ENCODE measurements at places on chromosomes 3 and 15.
A peak's percentile ranks its signal among the peaks of the same experiment; 100 is the strongest.

GRCh38 chr3:104556372-104557078 lies 810.2 kb upstream of the ALCAM start:
- DNase-seq, result no peak

GRCh38 chr3:164155400-164155799 lies 922.9 kb downstream of the SI start:
- DNase-seq, result no peak

GRCh38 chr15:89912674-89913396 lies at the start of gene ARPIN:
TSS of gene ARPIN (minus strand) at chr15:89912952. CDS start at chr15:89912835, 117 bp downstream.
- DNase-seq, result no peak

DNA sequence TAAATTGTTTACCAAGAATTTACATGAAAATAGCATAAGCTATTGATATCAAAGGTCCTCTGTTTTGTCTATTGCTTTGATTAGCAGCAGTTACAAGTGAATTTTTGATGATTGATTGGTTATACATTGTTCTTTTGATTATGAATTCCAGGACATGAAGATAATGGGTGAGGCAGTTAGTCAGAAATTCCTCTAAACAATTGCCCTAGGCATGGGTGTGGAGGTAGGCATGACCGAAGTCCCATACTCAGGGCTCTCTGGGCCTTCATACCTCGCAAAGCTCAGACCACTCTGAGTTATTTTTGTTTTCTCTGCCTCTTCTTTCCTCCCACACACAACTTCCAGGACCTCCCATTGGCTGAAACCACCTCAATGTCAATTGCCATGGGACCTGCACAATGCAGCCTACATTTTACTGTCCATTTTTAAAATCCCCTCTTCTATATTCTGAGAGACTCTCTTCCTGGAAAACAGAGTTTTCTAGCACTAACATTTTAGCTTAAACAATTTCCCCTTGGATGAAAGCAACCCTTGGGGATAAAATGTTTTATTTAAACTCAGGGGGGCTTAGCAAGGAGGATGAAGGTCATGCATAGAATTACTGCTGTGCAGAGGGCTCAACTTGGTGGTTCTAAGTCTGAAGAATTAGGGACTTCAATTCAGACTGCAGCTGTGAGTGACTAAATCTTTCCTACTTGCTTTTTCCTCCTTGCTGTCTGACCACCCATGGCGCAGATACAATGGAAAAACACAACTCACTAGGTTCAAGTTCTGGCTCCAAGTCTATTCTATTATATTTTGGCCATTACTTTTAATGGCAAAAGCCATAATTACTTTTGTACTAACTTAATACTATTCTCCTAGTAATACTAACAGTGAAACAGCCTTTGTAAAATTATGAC lies 594.8 kb downstream of the NTRK3 start:
- DNase-seq, result no peak

GRCh38 chr15:27017168-27017809 lies 46.3 kb downstream of the GABRG3 start:
- DNase-seq, result peak; percentile 20

DNA sequence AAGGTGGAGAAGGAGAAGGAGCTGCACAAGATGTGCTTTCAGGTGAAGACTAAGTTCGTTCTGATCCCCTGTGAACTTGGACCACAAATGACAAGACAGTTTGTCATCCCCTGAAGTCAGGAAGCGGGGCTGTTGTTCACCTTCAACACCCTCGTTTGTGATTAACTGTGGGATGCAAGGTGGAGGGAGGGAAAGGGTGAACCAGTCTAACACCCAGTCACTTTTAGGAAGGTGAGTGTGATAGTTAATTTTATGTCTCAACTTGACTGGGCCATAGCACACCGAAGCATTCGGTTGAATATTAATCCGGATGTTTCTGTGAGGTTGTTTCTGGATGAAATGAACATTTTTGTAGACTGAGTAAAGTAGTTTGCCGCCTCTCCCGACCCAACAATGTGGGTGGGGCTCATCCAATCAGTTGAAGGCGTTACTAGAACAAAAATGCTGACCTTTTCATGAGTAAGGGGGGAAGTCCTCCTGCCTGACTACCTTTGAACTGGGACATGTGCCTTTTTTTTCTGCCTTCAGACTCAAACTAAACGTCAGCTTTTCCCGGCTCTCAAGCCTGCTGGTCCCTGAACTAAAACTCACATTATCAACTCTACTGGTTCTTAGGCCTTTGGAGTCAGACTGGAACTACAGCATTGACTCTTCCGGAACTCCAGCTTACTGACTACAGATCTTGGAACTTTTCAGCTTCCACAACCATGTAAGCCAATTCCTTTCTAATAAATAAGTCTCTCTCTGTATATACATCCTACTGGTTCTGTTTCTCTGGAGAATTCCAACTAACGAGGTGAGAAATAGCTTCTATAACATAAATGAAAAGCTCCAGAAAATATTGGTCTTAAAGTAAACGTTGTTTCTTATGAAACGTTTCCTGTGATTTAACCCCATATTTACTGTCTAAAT lies 264.0 kb upstream of the SLITRK3 start:
- no peak for DNase-seq

- DNase-seq, result no peak
Measured at GRCh38 chr3:133136114-133137041, 98.2 kb downstream of the TMEM108 start.

- DNase-seq, result no peak
Measured at GRCh38 chr3:136939489-136939888, 18.3 kb upstream of the IL20RB start.

DNA sequence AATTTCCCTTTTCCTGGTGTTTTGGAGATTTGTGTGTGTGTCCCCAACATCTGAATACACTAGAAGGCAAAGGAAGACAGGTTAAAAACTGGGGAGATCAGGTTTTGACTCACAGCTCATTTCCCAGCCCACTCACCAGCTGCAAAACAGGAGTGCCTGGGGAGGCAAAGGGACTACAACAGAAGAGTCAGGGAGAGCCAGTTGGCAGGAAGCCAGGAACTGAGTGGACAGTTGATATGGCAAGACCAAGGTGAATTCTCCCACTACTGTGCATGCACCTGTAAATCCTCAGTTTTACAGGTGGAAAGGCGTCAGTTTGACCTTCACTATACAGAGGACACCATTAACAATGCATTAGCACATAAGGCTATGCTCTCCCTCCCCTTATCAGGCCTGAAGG lies 901.5 kb upstream of the SEMA6D start:
- peak; percentile 50 for DNase-seq

DNA sequence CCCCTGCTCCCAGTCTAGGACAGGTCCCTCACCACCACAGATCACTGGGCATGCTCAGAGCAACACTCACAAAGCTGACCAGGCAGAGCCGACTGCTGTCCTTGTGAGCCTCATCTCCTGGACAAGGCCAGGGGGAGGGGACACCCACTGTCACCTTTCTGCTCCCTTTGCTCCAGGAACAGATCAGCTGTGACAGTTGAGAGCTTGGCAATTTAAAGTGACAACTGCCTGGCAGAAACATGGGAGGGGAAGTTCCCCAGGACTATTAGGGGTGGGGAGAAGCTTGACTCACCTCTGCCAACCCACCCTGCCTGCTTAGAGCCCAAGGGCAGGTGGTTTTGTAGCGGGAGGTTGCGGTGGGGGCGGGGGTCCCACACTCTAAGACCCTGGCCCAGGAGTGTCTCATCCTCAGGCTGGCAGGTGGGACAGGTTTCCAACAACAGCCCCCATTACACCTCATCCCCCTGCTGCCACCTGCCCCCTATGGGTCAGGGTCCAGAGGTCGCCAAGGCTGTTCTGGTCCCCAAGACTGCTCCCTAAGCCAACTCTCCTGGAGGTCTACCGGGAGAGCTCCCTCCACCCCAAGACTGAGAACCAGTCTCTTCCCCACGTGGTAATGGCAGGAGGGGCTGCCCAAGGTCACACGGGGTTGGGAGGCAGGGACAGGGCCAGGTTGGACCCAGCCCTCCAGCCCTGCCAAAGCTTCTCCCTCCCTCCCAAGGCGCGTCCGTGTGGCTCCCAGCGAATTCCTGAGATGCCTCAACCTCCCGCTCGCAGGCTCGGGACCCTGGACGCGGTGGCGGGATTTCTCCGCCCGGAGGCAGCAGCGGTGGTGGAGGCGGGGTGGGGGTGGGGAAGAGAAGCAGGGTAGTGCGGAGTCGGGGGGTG lies 80.4 kb downstream of the IQSEC1 start:
- DNase-seq, result no peak

GRCh38 chr3:52600258-52600657 lies 63.9 kb downstream of the UQCC5 start:
- DNase-seq, result no peak

DNA sequence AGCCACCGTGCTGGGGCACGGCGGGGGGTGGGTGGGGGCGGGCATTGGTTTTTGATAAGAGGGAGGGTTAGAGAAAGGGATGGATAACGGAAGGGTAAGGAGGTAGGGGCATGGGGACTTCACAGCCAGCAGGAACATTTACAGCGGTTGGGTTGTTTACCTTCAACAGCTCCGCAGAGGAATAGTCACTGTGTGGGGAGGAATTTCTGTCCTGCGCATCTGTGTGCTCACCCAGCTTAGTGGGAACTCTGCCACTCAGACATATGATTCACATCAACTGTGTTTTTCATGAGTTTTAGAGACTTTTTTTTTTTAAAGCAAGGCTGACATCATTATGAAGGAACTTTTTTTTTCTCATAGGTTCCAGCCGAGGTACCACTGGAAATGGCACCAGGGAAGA lies 19.6 kb downstream of the CHRD start:
- DNase-seq, result no peak

- no peak for DNase-seq
Measured at GRCh38 chr3:47163169-47164006, 525 bp downstream of the SETD2 start.
